ENCODE measurements at places on chromosomes 5 and 9. TPM values are rescaled to one million over a fixed set of nuclear protein-coding genes. Genes with fewer than 3 reads are reported as not detected.
A peak's percentile ranks its signal among the peaks of the same experiment; 100 is the strongest.

DNA sequence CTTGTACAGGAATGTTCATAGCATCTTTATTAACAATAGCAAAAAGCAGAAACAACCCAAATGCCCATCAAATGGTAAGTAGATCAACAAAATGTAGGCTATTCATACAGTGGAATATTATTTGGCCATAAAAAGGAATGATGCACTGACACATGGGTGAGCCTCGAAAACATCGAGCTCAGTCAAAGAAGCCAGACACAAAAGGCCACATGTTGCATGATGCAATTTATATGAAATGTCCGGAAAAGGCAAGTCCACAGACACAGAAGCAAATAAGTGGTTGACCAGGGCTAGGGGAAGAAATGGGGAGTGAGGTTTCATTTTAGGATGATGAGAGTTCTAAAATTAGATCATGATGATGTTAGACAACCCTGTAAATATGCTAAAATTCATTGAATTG lies 16.5 kb upstream of the SLC2A8 start:
- no peaks in the 10 kb centered on the region for H3K27me3 ChIP-seq
- no peaks in the 10 kb centered on the region for H3K4me1 ChIP-seq
- no peaks in the 10 kb centered on the region for H3K36me3 ChIP-seq
- no peak for DNase-seq
- H3K4me3 ChIP-seq = no peak overlapping the region

DNA sequence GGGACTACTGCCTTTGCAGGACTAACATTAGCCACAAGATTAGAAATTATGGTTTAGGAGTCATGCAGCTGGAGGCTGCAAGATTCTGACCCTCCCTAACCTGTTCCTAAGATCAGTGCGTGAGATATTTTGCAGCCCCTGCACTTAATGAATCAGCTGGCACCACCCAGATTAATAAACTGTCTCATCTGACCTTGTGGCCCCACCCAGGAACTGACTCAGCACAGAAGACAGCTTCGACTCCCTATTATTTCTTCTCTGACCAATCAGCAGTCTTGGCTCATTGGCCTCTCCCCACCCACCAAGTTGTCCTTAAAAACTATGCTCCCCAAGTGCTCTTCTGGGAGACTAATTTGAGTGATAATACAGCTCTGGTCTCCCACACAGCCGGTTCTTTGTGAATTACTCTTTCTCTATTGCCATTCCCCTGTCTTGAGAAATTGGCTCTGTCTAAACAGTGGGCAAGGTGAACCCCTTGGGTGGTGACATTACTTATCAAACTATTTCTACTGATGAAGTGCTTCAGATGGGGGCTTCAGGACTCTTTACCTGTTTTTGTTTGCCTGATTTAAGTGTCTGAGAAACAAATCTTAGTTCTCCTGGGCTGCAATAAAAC lies 17.0 kb downstream of the CTSL start:
- H3K36me3 ChIP-seq = no peaks in the 10 kb centered on the region
- H3K4me3 ChIP-seq = no peak overlapping the region
- H3K4me1 ChIP-seq = no peaks in the 10 kb centered on the region
- DNase-seq = no peak

GRCh38 chr9:33867747-33868439 lies 50.9 kb downstream of the UBE2R2 start:
- peak overlapping the region; percentile 30 for H3K27ac ChIP-seq
- H3K4me1 ChIP-seq = peaks cover 28% of the 10 kb centered on the region
- H3K4me3 ChIP-seq = no peak overlapping the region
- no peaks in the 10 kb centered on the region for H3K36me3 ChIP-seq

DNA sequence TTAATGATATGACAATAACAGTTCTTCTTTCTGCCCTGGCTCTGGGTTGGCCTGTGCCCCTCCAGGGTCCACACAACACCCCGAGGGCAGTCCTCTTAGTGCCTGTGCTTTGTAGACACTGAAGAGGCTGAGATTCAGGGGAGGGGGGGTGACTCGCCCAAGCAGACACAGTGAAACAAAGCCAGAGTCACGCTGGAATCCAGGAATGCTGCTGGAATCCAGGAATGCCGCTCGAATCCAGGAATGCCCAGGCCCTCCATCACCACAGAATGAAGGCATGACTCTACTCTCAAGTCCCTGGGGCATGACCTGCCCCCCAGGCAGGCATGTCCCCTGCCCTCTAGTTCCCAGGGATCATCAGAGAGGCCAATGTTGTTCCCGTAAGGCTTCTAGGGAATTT lies 73.1 kb downstream of the LRSAM1 start:
- no peak overlapping the region for H3K27ac ChIP-seq
- H3K4me3 ChIP-seq = no peak overlapping the region
- H3K36me3 ChIP-seq = peaks cover 85% of the 10 kb centered on the region
- peaks cover 25% of the 10 kb centered on the region for H3K4me1 ChIP-seq
- DNase-seq = no peak

DNA sequence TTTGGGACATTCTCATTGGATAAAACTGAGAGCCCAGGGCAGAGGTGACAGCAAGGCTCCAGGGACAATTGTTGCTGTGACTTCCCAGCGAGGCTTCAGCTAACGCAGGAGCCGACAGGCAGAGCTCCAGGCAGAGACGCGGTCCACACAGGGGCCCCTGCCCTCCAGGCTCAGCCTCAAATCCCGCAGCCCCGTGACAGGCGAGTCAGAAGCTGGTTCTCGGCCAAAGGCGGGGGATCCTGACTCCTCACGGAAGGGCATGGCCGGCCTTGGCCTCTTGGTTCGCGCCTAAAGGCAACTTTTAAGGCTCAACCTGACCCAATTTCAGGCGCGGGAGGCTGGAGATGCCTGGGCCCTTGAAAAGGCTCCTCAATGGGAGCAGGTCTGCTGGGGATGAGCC lies 21.3 kb downstream of the SLC12A7 start:
- DNase-seq = no peak
- H3K27ac ChIP-seq = no peak overlapping the region
- no peaks in the 10 kb centered on the region for H3K4me1 ChIP-seq
- no peak overlapping the region for H3K4me3 ChIP-seq
- no peaks in the 10 kb centered on the region for H3K36me3 ChIP-seq
- no peaks in the 10 kb centered on the region for H3K27me3 ChIP-seq

ARID3C gene
- total RNA-seq = not detected

DNA sequence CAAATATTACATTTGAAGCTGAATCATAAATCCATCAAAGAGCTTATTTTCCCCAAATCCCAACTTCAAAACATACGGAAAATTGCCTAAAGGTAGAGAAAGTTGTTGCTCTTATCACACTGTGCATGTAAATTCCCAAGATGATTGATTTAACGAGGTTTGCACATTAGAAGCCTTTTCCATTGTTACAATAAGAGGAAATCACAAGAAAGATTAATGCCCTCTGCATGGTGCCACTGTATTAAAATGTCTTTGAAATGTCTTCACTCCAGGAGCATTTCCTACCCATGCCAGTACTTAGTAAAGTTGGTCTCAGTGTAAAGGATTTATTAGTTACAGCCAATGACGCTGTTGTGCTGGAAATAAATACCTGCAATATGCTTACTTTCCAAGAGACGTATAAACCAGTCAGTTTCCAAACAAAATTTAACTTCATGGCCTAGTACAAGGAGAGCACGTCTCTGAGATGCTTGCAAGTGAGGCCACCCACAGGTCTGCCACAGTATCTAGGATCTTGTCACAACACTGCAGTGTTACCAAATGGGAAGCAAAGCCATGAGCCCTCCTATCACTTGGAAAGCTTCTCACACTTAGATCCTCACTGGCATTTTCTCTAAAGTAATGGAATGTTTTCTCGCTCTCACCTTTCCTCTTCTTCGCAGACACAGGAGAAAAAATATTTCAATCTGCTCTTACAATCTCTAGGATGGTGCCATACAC lies 112.4 kb downstream of the CETN3 start:
- no peaks in the 10 kb centered on the region for H3K27me3 ChIP-seq
- H3K4me3 ChIP-seq = no peak overlapping the region
- H3K36me3 ChIP-seq = no peaks in the 10 kb centered on the region
- no peak overlapping the region for H3K27ac ChIP-seq
- H3K4me1 ChIP-seq = no peaks in the 10 kb centered on the region

BNIP1 gene
- total RNA-seq = 15.2 TPM

DNA sequence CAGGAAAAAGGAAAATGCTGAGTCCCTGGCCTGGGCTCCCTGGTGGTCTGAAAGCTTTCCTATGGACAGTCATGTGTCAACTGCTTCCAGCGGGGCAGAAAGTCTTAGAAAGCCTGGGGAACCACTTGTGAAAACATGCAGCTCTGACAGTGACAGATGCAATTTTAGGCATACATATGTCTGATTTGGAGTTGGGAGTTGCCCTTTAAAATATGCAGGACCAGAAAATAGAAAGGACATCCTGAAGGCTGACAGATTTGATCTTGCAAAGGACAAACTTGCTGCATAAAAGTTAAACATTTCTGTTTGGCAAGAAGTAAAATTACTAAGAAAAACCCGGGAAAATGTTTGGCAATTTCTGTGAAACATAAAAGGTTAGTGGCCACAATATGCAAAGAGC lies 23.8 kb downstream of the GADD45G start:
- H3K4me3 ChIP-seq = no peak overlapping the region
- H3K4me1 ChIP-seq = peaks cover 14% of the 10 kb centered on the region
- peak overlapping the region; percentile 30 for H3K27ac ChIP-seq
- no peak for DNase-seq
- H3K36me3 ChIP-seq = no peaks in the 10 kb centered on the region

DNA sequence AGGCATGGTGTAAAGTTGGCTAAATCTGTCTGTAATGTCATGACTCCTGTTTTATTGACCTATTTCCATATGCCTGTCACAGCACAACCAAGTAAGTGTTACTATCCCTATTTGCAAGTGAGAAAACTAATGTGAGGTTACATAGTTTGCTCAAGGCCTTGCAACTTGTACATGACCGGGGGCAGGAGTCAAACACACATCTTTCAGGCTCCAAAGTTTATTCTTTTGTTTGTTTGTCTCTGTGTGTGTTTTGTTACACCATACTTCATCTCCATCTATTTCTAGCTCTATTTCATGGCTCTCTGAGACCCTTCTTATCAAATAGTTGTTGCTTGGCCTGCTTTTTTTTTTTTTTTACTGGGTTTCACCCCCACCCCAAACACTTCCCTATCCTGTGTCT lies 70.2 kb downstream of the CMYA5 start:
- no peak overlapping the region for H3K4me3 ChIP-seq
- H3K4me1 ChIP-seq = no peaks in the 10 kb centered on the region
- DNase-seq = no peak
- no peaks in the 10 kb centered on the region for H3K27me3 ChIP-seq
- H3K27ac ChIP-seq = no peak overlapping the region

DNA sequence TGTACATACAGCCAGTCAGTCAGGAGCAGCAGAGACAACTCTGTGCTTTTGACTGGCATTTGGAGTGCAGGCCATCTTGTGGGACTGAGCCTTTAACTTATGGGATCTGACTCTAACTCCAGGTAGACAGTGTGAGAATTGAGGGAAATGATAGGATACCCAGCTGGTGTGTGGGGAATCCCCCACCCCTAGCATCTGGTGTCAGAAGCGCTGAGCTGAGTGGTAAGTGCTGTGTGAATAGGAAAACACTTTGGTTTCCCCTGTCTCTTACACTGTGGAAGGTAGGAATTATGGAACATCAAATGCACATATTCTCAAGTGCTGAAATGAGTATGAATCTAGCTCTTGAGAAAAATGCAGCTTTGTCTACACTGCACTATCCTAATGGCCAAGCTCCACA lies 43.9 kb downstream of the CCDC125 start:
- H3K27ac ChIP-seq = no peak overlapping the region
- DNase-seq = no peak
- H3K36me3 ChIP-seq = peaks cover 52% of the 10 kb centered on the region
- no peaks in the 10 kb centered on the region for H3K4me1 ChIP-seq
- H3K4me3 ChIP-seq = no peak overlapping the region

DNA sequence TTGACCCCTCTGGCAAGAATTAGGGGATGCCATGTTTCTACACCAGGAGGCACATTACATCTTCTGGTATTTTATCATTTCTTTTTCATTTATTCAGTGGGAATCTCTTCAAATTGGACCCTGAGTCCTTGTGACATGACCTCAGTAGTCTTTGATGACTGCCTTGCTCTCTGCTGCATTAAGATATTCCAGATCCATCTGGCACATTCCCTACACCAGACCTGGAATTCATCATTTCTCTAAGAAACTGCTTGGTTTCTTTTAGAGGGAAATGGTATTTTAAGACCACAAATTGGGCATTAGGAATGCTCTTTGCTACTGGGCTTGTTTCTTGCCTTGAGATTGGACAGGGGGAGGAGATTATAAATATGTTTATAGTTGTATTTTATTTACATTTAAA lies 61.0 kb downstream of the GALNT10 start:
- no peaks in the 10 kb centered on the region for H3K27me3 ChIP-seq
- H3K36me3 ChIP-seq = no peaks in the 10 kb centered on the region
- no peaks in the 10 kb centered on the region for H3K4me1 ChIP-seq
- no peak for DNase-seq
- H3K27ac ChIP-seq = no peak overlapping the region
- no peak overlapping the region for H3K4me3 ChIP-seq

RHOBTB3 gene
- total RNA-seq = 93.0 TPM

DNA sequence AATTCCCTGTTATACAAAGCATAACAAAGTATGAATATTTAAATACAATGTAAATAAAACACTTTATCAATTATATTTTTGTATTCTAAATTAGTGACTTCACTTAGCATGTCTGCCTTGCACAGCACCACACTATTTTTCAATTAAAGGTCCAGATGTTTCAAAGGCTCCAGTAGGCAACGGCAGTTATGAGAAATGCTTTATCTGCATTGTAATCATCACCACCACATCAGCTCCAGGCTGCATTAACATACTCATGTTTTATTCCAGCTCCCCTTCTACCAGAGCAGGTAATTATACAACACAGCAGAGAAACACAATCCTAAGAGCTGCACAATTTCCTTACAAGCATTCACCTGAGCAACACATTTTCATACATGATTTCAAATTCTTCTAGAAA lies 102.8 kb downstream of the MAPKAP1 start:
- no peaks in the 10 kb centered on the region for H3K36me3 ChIP-seq
- no peak for DNase-seq
- H3K4me3 ChIP-seq = no peak overlapping the region
- H3K27ac ChIP-seq = no peak overlapping the region

DNA sequence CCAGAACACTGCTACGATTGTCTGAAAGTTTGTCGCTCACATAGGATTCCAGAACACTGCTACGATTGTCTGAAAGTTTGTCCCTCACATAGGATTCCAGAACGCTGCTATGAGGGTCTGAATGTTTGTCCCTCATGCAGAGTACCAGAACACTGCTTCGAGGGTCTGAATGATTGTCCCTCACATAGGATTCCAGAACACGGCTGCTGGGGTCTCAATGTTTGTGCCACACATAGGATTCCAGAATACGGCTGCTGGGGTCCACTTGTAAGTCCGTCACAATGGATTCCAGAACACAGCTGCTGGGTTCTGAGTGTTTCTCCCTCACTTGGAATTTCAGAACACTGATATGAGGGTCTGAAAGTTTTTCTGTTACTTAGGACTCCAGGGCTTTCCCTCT lies 203.3 kb downstream of the FOXD4L6 start:
- H3K27me3 ChIP-seq = no peaks in the 10 kb centered on the region
- no peak overlapping the region for H3K4me3 ChIP-seq
- no peak overlapping the region for H3K27ac ChIP-seq

DNA sequence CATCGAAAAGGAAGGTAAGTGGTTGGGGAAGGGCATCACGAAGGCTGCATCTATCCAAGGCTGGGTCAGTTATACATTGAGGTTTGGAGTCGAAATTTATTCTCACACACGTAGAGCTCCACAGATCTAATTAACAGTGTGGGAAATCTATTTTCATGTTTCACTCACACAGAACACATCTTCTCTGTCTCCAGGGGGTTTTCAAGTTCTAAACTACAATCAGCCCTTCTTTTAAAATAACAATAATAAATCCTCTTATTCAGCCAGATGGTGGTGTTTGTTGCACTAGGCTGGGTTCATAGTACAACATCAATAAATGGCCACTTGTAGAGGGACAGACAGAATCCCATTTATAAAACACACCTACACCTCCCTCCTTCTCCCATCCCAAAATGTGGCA lies 174.5 kb upstream of the KLF9 start:
- no peaks in the 10 kb centered on the region for H3K36me3 ChIP-seq
- H3K4me1 ChIP-seq = no peaks in the 10 kb centered on the region
- peak overlapping the region; percentile 72 for H3K27ac ChIP-seq
- H3K4me3 ChIP-seq = no peak overlapping the region

Measured in left lung (tissue), 14 donors.